ENCODE measurements at places on chromosomes 2 and 18.

GRCh38 chr18:35005963-35006577 is 35.1 kb upstream of the MAPRE2 start:
- peak; percentile 87 for DNase-seq

GRCh38 chr2:47309472-47309951 is 93.4 kb upstream of the MSH2 start:
- no peak for DNase-seq

- no peak for DNase-seq
Observed at GRCh38 chr2:218829868-218830451, 1.6 kb downstream of the PRKAG3 start.

DNA sequence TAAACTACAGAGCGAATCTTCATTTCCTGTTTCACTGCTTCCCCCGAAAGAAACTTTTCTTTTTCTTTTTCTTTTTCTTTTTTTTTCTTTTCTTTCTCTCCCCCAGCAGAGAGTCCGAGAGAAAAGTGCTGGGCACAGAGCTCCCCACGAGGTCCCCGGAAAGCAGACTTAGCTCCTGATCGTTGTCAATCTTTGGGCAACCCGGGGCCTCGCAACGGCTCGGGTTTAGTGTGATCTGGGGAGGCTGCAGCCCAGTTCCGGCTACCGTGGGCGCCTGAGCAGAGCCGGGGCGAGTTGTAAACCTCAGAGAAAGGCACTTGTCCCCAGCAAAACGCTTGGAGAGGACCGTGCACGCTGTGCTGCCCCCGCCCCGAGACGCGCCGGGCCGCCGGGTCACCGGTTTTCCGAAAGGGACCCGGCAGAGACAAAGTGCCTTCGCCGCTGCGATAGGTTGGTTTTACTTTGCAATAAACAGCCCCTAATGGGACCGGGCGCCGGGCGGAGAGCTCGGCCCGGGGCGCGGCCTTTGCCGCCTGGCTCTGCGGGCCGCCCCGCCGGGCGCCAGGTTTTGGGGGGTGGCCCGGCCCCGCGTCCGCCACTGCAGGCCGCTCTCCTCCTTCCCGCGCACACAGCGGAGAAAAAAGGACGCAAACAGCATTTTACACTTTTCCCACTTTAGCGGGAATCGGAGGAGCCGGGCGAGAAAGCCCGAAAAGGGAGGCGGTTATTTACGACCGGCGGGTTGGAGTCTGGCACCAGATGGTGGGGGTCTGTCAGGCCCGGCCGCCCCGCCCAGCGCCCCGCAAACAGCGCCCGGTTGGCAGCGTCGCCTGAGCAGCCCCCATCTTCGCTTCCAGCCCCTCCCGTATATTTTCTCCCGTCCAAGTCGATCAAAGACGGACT is 136.0 kb downstream of the INSIG2 start:
- DNase-seq, result peak; percentile 5

DNA sequence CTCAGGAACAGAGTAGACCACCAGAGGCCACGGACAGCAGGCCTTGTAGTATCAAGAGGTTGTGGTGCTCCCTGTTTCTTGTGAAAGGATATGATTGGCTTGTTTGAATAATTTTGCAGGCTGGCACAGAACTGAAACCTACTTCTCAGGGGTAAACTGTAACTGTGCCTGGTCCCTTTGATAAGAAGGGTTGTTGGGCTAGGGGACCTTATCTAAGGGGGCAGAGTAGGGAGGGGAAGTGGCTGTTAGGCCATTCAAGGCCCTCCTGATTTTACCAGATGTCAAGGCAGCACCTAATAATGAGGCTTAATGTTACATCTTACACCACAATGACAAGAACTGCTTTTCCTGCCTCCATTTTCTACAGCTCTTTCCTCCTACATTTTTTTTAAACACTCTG is 45.6 kb downstream of the GPR39 start:
- DNase-seq, result no peak

Measured in cardiac fibroblast (primary cell).